ENCODE measurements at places on chromosomes 6 and 20. TPM values are rescaled to one million over a fixed set of nuclear protein-coding genes. Genes with fewer than 3 reads are reported as not detected.

The RAD21L1 gene
- polyA plus RNA-seq, result not detected

The SLC22A2 gene
- not detected for polyA plus RNA-seq

The KHDC3L gene
- not detected for polyA plus RNA-seq

The OOEP gene
- 0.36 TPM for polyA plus RNA-seq

DNA sequence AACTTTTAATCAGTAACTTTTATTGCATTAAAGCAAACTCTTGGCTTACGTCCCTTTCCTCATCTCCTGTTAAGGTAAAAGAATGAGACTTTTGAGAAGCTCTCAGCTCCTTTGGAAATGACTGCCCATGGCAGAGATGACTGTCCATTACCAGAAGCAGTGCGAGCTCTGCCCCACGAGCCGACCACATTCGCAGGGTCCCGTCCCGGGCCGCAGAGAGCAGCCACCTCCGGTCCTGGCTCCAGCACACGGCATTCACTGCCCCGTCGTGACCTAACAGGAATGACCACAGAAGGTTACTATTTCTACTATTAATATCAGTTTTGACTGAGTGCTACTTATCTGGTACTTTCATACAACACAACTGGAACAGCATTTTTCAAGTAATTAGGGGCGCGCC, 63.4 kb downstream of the WDR27 start:
- no peak for DNase-seq

GRCh38 chr6:110875548-110876169, 1.1 kb downstream of the AMD1 start:
- peak; percentile 49 for DNase-seq

GRCh38 chr6:164753517-164753916, 555.9 kb downstream of the C6orf118 start:
- no peak for DNase-seq

GRCh38 chr6:116557893-116558292, 4.3 kb downstream of the CALHM4 start:
- no peak for DNase-seq

DNA sequence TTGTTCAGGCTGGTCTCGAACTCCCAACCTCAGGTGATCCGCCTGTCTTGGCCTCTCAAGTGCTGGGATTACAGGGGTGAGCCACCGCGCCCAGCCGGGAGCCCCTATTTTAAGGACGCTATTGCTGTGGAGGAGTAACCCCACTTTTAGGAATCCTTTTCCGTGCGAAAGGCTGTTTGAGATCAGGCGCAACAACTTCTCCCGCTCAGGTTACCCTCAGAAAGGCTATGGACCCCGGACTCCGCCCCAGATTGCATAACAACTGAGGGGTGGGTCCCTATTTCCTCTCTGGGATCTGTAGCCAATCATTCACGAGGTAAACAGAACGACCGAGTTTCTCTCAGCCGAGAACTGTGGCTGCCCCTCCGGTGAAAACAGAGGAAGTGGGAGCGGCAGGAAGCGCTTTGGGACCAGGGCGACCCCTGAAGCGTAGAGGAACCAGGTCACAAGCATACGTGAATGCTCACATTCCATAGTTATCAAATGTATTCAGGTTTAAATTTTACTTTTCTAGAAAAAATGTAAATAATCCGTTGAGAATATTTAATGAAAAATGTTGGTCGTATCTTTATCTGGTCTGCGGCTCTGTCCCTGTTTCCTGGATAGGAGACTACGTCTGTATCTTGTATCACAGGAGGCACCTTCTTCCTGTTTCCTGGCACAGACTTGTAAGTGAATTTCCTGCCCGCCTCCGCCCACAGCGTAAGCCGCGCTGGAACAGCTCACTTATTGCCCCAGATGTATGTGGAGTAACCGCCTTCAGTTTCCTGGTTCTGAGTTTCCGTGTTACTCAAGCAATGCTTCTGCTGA, 26.8 kb downstream of the HLA-E start:
- DNase-seq, result peak; percentile 87

GRCh38 chr6:118935978-118936703, 1.2 kb upstream of the MCM9 start:
- DNase-seq, result no peak
